Stimulated activated CD4-positive, alpha-beta T cell treated with anti-CD3 and anti-CD28 coated beads, Interleukin-2, amount 100 ng/mL, for 48 hours (primary cell): ENCODE measurements at places on chromosomes 3 and 15.

- DNase-seq = no peak
Measured at GRCh38 chr3:24457719-24458118, 36.9 kb downstream of the THRB start.

GRCh38 chr3:53695324-53695690 lies 150.9 kb downstream of the CHDH start:
- DNase-seq = no peak

DNA sequence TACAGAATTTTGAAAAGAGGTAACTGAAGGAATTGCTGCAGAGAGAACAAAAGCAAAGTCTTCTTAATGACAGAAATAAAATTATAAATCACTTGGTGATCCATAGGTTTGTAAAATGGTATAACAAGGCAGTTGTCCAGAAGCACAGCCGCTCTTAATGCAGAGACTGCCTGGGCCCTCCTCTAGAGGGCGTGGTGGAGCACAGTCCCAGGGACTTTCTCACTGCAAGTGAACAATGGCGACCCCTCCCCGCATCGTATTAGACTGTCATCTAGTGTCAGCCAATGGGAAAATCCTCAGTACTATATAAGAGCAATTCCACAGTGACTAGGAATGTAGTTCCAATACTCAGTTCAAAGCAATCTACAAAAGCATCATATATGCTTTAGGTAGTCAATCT lies 26.4 kb upstream of the ZBED2 start:
- DNase-seq = peak; percentile 58

- no peak for DNase-seq
Measured at GRCh38 chr15:99435877-99436541, 129.8 kb upstream of the MEF2A start.

DNA sequence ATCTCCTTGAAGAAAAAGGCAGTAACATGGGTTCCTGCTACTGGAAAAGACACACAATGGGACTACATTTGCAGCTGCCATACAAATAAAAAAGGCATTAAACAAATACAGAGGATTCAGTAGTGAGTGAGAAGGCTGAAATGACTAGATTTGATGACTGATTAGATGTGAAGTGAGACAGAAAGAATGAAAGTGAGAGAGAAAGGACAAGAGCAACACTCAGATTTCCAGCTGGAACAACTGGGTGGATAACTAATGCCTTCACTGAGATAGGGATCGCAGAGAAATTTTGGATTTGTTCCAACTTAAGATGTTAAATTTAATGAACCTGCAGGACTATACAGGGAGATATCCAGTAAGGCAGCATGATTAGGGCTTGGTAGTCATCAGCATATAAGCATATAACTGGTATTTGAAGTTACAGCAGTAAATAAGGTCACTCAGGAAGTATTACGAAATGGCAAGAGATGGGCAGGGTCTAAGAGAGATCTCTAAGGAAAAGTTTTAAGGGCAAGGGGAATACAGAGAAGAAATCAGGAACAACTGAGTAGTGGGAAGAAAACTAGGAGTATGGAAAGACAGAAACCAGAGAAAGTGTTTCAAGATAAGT lies 8.2 kb downstream of the OSBPL11 start:
- DNase-seq = no peak

DNA sequence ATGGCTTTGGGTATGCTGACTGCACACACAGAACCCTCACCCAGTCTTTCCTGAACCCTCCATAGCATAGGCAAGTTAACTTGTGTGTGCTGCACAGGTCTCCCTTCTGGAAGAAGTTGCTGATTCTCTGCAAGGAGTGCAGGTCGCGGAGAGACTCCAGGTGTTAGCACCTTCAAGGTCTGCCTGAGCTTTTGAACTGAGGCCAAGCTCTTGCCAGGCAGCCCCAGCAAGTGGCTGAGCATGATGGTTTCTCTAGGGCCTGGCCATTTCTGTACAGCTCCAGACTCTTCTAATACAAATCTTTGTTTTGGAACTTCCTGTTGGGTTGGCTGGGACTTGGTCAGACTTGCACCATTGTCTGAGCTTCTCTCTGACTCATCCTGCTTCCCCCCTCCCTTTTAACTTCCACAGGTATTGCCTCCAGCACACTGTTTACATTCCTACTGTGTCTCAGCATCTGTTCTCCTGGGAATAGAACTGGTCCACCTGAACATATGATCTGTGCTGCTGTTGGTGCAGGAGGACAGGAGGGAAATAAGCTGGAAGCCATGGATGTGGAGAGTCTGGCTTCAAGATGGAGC lies 53.3 kb downstream of the KY start:
- no peak for DNase-seq
